T1000 (cell line): ENCODE measurements at places on chromosomes 7 and 10.

DNA sequence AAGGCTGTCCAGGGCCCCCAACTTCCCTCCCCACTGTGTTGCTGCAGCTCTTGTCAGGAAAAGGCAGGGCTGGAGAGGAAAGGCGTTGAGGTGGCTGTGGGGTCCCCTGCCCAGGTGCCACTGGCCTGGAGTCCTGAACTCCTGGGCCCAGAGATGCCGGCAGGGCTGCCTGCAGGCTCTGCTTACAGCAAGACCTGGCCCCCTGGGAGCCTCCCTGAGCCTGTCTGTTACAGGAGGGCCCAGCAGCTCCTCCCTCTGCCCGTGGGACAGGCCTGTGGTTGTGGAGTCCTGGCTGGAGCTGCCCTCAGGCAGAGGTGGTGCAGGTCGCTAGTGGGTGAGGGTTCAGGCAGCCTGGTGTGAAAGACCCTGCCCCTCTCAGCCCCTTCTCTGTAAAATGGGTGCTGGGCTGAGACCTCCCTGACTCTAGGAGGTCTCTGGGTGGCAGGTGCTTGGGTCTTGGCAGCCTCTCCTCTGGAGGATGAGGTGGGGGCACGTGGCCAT is 9.9 kb downstream of the ANTXRL start:
- no peak for DNase-seq

DNA sequence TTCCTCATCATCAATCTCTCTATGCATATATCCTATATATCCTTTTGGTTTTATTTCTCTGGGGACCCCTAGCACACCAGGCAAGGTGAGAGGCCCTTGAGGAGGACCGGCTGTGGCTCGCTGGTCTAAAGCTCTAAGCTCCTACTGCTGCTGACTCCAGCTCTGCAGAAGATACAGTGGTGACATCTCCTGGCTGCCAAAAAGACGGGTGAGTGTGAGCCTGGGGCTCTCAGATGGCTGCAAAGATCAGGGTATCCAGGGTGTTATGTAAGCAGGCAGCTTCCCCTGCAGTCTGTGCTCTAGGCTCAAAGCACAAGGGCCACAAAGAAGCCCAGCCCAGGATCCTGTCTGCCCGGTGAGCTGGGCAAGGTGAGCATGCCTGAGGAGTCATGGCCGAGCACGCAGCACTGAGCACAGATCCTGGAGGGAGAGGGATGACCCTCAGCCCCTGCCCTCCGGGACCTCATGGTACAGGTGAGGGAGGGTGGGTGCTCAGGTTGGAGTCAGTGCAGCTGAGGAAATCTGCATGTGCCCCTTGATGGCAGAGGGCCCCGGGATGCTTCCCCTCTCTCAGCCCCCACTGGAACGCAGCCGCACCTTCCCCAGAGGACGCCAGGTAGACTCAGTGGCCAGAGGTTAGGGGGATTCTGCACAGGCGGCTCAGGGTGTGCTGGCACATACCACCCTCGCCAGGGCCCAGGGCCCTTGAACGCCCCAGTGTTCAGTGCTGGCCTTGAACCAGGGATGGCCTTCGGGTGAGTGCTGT is 95.4 kb upstream of the INSIG1 start:
- DNase-seq, result no peak

- DNase-seq, result no peak
Measured at GRCh38 chr7:112407261-112407660, 43.0 kb upstream of the IFRD1 start.

- no peak for DNase-seq
Measured at GRCh38 chr7:130476297-130477150, 15.4 kb upstream of the MEST start.

DNA sequence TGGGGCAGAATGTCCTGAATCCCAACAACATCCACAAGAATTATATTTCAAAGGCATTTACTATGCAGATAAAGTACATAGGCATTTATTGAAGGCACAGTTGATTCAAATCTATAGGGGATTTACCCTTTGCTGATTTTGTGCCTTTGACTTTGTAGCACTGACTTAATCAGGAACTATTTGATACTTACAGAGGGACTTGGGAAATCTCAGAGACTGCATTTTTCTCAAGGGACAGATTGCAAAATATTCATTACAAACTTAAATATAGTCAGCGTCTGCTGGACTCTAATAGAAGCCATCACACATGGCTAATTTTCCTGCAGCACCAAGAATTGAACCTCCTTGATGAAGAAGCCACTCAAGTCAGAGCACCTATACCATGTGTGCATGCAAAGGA is 44.9 kb downstream of the FAS start:
- no peak for DNase-seq

DNA sequence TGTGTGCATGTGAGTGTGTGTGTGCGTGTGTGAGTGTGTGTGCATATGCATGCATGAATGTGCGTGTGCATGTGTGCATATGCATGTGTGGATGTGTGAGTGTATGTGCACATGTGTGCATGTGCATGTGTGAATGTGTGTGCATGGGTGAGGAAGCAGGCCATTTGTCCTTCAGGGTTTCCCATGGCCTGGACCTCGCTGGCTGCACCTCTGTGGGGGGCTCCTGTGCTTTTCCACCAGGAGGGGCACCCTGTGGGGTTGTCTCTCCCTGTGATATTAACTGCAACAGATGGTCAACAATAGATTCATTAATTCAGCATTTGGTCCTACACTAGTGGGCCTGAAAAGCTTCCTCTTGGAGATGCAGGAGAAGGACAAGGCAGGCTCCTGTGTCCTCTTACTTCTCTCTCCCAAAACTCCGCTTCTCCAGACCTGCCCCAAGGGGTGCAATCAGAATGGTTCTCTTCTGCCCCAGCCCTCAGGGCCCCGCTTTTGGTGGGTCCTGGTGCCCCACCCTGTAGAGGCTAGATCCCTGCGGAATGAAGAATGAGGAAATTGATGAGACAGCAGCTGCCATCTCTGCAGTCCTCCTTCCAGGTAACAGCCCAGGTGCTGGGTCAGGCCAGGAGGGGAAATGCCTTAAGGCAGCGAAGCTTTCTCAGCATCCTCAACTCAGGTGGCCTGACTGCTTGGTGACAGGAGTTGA is 41.5 kb upstream of the NUB1 start:
- no peak for DNase-seq

DNA sequence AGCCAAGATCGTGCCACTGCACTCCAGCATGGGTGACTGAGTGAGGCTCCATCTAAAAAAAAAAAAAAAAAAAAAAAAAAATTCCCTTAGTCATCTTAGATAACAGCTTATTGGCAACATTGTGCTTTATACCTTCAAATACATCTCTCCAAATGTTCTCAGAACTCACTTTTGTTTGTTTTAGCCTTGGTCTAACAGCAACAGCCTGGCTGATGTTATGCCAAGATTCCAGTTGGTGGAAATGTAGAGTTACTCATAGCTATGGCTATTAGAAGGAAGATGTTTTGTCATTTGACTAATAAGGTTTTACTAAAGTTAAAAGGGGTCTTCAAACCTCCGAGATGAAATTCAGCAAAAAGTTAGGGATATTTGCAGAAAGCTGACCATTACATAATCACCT is 481.4 kb downstream of the NEBL start:
- no peak for DNase-seq

- no peak for DNase-seq
Measured at GRCh38 chr10:105647354-105647753, 1006.3 kb downstream of the SORCS3 start.

- no peak for DNase-seq
Measured at GRCh38 chr10:86988520-86988919, 20.2 kb downstream of the ADIRF start.

- DNase-seq, result no peak
Measured at GRCh38 chr10:102267748-102268147, 22.4 kb downstream of the GBF1 start.

- no peak for DNase-seq
Measured at GRCh38 chr7:138089080-138089901, 13.0 kb downstream of the AKR1D1 start.

GRCh38 chr7:148935451-148935850 is 51.4 kb upstream of the EZH2 start:
- DNase-seq, result no peak

GRCh38 chr10:114396464-114396863 is 7.8 kb downstream of the AFAP1L2 start:
- DNase-seq, result no peak

DNA sequence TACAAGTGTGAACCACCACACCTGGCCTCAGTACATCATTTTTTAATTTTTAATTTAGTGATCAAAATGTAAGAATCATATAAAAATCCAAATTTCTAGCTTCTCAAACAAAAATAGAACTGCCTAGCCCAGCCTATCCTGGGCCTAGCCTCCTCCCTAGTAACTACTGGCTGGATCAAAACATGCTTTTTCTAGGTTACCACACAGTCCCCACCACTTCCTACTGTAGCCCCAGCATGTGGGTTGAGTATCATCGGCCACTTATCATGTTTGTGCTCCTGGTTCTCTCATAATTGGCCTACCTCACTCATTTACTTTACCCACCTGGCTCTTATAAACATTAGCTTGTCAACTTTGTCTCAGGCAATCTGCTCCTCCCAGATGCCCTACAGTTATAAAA is 52.9 kb downstream of the DNAJC12 start:
- no peak for DNase-seq
